KG1 (cell line): ENCODE measurements at places on chromosomes 6 and 20.

GRCh38 chr6:116530436-116530835 is 15.0 kb downstream of the TRAPPC3L start:
- DNase-seq: no peak

DNA sequence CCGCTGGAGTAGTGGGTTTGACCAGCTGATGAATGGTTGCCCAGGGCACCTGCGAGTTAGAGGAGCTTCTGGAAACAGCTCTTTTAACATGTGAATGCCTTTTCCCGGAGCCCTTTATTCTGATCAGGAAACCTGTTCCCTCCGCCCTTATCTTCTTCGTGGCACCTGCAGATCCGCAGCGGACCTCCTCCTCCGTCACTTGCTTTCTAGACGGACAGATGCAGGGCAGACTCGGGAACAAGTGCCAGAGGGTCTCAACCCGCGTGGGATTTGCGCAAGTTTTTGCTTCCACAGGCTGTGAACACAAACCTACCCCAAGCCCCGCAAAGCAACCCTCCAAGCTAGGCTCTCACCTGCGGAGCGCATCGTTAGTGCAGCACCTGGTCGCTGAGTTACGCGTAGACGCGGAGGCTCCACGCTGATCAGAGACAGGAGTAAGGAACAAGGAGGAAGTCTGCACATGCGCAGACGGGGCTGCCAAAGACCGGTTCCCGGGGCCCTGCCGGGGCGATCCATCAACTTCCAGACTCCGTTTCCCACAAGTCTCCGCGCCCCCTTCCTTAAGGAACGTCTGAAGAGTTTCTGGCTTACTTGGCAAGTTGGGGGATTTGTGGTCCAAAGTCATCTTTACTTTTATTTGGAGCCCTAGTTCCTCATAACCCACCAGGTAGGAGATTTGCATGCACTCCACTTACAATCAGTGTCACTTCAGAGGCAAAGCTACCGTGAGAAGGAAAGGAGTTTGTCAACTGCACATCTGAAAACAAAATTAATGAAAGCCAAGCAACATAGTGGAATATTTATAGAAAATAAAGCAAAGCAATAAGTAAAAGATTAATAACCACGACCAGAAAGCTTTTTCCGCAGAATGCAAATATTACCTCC is 52.7 kb upstream of the ELMO2 start:
- no peak for DNase-seq

DNA sequence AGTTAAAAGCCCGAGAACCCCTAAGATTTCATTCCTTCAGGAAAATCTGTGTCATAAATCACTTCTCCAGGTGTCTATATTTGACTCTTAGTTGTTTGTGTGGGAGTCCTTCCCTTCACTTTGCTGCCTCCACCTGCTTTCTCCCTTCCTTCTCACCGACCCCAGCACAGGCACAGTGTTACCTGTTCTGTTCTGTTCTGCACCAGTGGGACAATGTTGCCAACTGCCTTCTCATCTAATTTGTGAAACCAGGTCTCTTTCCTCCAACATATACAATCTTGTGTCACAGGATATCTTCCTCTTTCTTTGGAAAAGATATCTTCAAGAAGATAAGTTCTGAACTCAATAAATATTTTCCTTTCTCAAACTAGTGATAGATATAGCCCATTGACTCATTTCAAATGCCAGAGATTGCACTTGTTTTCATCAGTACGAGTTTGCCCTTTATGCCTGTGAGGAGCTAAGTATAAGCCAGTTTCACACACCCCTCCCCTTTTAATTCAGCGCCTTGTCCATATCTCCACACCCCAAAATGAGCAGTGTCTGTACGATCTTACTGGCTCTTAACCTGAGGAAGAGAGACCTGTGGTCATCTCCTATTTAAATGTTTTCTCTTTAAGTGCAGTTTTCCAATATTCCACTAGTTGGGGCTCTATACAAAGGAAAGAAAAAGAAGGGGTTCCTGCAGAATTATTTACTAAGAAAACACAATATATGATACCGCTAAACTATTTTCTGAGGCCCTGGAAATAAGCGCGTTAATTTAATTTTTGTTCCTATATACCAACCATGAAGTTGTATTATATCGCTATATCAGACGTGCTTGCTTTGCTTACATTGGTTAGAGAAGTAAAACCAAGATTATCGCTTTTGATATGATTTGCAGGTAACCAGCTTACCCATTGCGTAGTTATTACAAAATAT is 81.6 kb upstream of the PREP start:
- DNase-seq: peak; percentile 33

DNA sequence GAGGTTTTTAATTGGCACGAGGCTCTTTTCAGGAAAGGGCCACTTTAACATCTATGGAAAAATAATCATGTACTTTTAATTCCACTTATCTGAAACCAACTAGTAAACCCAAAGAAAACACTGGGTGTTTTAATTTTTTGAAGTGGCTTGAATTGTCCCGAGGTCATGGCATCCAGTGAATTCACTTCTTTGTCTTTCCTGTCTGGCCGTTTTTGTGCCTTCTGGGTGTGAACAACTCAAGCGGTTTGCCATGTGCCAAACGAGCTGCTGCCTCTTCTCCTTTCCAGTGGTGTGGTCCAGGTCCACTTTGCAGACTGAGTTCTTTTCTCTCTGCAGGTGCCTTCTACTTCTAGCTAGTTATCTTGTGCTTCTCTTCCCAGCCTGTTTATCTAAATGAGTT is 117.5 kb downstream of the PLCB4 start:
- no peak for DNase-seq

GRCh38 chr6:108133594-108134179 is 32.1 kb upstream of the NR2E1 start:
- DNase-seq: no peak

- DNase-seq: no peak
Measured at GRCh38 chr20:64241061-64241460, 14.5 kb upstream of the PCMTD2 start.

GRCh38 chr6:134389129-134389528 is 71.2 kb upstream of the SGK1 start:
- no peak for DNase-seq

DNA sequence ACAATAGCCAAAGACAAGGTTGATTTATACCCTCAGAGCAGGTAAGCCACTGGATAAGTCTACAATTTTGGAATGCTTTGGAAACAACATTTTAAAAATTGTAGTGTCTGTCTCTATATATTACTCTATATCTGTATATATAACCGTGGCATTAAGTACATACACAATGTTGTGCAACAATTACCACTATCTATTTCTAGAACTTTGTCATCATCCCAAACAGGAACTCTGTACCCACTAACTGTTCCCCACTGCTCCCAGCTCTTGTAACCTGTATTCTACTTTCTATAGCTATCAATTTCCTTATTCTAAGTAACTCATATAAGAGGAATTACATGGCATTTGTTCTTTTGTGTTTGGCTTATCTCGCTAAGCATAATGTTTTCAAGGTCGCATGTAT is 78.2 kb upstream of the ASCC3 start:
- DNase-seq: no peak

- DNase-seq: no peak
Measured at GRCh38 chr20:50292591-50293283, 102.1 kb downstream of the CEBPB start.

DNA sequence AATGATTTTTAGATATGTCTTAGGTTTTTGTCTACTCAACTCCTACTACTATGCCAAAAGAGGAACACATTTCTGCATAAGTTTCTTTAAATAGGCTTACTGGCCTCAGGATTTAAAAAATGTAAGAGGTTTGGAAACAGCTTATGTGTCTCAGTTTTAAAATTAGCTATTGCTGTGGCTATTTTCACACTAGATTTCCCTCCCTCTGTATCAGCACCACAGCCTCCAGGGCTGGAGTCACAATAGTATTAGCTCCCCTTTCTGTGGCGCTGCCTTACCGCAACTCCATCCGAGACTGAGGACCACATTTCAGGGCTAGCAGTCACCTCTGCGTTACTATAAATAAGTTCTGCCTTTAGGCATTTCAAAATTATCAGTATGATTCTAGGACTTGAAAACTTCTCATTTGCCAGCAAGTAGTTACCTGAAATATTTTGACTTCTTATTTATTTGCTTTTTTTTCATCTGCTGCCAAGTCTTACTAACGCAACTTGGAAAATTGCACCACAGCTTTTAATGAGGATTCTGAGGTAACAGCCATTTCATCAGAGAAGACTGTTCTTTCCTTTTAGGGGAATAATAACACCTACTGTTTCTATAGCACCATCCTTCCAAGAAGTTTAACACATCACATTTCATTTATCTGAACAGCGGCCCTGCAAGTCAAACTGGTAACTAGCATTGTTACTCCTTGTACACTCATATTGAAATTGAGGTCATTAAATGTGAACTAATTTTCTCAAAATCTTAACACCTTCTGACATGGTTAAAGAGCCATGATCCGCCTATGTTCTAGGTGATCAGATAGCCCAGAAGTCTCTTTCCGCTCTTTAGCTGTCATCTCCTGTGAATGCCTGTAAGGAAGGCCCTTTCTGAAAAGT is 105.9 kb downstream of the GJA10 start:
- no peak for DNase-seq

GRCh38 chr6:146092961-146093686 is 64.3 kb downstream of the GRM1 start:
- no peak for DNase-seq

DNA sequence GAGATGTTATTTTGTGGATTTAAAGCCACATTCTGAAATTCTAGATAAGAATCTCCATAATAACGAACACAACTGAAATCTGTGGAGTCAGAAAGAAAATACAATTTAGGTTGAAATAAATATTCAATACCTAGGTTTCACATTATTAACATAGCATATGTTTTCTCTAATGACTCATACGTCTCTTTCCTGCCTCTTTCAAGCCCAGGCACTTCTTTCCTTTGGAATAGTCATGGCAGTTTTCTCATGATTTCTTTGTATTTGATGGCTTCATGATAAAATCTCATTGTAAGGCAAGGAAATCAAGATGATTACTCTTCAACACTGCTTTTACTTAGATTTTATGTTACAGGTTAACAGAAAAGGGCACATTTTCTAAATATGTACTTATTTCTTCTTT is 803.7 kb downstream of the PHF3 start:
- DNase-seq: no peak

DNA sequence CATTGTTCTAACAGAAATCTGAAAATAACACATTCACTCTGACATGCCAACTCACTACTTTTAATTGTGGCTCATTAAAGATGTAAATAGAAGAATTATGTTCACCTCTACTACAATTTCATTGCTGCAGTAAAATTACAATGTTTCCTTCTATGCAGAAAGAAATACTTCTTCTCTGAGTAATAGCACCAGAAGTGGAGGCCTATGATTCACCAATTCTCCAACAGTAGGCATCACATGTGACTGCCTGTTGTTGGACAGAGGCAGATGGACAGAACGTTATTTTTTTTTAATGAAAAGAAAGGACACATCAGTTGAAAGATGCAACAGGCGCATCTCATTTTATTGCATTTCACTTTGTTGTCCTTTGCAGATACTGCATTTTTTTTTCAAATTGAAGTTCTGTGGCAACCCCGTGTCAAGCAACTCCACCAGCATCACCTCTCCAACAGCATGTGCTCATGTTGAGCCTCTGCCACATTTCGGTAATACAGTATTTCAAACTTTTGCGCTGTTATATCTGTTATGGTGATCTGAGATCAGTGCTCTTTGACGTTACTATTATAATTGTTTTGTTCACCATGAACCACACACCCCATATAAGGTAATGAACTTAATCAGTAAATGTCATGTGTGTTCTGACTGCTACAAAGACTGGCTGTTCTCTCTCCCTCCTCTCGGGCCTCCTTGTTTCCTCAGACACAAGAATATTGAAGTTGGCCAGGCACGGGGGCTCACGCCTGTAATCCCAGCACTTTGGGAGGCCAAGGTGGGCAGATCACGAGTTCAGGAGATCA is 121.4 kb downstream of the ATXN1 start:
- DNase-seq: no peak

GRCh38 chr6:443621-444159 is 52.1 kb downstream of the IRF4 start:
- no peak for DNase-seq

- DNase-seq: no peak
Measured at GRCh38 chr20:41690702-41691101, 72.5 kb upstream of the CHD6 start.

- no peak for DNase-seq
Measured at GRCh38 chr6:90249458-90249857, 47.2 kb downstream of the BACH2 start.

- no peak for DNase-seq
Measured at GRCh38 chr6:153989989-153990388, 49.1 kb upstream of the OPRM1 start.

DNA sequence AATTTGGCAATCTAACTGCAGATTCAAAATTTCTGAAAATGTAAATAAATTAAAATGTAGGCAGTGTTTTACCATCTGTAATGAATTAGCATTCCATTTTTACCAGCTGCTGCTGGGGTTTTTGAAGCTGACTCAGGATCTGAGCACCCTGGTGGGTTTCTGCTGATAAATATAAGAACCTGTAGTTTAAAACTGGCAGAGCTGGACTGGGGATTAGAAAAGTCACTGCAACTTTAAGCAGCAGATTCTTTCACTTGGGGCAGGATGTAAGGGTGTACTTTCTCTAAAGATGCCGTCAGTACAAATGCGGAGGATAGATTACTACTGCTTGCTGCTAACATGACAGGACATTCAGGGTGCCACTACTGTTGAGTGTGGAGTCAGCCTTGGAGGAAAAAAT is 341.8 kb downstream of the CDKAL1 start:
- no peak for DNase-seq

DNA sequence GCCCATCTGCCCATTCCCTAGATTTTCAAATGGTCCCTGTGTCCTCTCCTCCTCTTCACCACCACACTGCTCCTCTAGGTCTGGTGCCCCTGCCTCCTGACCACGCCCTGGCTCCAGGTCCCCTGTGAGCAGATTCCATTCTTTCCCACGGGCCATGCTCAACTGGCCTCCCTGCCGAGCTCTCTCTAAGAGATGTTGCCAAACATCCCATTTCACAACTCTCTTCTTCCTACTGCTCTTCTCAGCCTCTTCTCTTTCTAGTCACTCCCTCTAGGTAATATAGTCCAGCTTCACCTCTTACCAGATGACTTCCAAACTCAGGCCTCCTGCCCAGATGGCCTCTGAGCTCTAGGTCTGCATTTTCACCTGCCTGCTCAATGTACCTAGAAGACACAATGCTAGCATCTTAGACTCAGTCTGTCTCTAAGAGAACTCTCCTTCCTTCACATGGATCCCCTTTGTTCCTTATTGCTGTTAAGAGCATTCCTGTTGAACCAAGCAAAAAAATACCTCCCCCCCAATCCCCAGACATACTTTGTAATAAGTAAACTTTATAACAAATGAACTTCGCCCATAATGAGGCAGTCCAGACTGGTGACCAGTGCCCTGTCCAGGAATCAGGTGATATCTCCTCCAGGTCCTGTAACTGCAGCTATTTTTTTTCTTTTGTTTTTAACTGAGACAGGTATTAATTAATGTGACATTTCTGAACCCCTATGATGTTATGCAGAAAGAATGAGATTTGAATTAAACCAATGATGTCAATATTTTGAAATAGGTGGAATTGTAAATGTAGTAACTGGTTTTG is 79.0 kb downstream of the LYRM4 start:
- no peak for DNase-seq

GRCh38 chr6:2953098-2953497 is 18.3 kb downstream of the SERPINB6 start:
- no peak for DNase-seq

- DNase-seq: no peak
Measured at GRCh38 chr6:166253281-166253681, 54.9 kb downstream of the PRR18 start.

- no peak for DNase-seq
Measured at GRCh38 chr6:132043148-132043547, 92.0 kb upstream of the CCN2 start.

GRCh38 chr6:110013386-110013785 is 35.3 kb downstream of the GPR6 start:
- no peak for DNase-seq
